ENCODE measurements at places on chromosomes 6 and 20. TPM values are rescaled to one million over a fixed set of nuclear protein-coding genes. Genes with fewer than 3 reads are reported as not detected.

The POLR1H gene
- 38.4 TPM for total RNA-seq

The ULBP3 gene
- 3.7 TPM for total RNA-seq

The SIRPA gene
- 25.2 TPM for total RNA-seq

The ERVFRD-1 gene
- total RNA-seq: not detected

Measured in A549 treated with RU486 at 1 μM for 4 hours (cell line).